CD8-positive, alpha-beta memory T cell (primary cell): ENCODE measurements at places on chromosomes 2 and 18. TPM values are rescaled to one million over a fixed set of nuclear protein-coding genes. Genes with fewer than 3 reads are reported as not detected.

SERPINB3 gene
- not detected for total RNA-seq

SCRN3 gene
- total RNA-seq, result 15.8 TPM

ACADL gene
- total RNA-seq, result not detected

CDK5R2 gene
- not detected for total RNA-seq

DPY30 gene
- 82.7 TPM for total RNA-seq

UPP2 gene
- total RNA-seq, result not detected

MEIS1 gene
- total RNA-seq, result not detected

CRYBA2 gene
- total RNA-seq, result not detected

CRYGA gene
- not detected for total RNA-seq

GAREM2 gene
- total RNA-seq, result 3.3 TPM

IL36RN gene
- total RNA-seq, result not detected

CXCR1 gene
- not detected for total RNA-seq

PARD3B gene
- 0.11 TPM for total RNA-seq

CTLA4 gene
- 39.0 TPM for total RNA-seq
